ENCODE measurements at places on chromosomes 6 and 20.
A peak's percentile ranks its signal among the peaks of the same experiment; 100 is the strongest.

DNA sequence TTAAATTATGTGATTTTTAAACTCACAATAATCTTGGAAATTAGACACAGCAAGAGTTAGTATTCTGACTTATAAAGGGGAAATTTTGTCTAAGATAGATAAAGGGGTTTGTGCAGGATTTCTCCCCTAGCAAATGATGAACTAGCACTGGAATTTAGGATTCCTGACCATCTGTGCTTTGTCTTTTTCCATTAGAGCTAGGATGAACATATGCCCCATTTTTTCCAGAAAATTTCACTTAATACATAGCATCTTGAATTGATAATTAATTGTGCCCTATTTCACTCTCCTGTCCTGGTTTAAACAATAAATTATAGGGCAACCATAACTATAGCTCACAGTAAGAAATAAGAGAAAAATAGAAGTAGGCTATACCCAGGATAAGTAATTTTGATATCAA is 601.0 kb downstream of the GRIK2 start:
- DNase-seq, result no peak

- no peak for DNase-seq
Measured at GRCh38 chr6:82979657-82980056, 86.0 kb downstream of the UBE3D start.

- DNase-seq, result no peak
Measured at GRCh38 chr6:2482773-2483172, 237.4 kb upstream of the GMDS start.

GRCh38 chr6:162602759-162603158 is 124.8 kb downstream of the PRKN start:
- no peak for DNase-seq

DNA sequence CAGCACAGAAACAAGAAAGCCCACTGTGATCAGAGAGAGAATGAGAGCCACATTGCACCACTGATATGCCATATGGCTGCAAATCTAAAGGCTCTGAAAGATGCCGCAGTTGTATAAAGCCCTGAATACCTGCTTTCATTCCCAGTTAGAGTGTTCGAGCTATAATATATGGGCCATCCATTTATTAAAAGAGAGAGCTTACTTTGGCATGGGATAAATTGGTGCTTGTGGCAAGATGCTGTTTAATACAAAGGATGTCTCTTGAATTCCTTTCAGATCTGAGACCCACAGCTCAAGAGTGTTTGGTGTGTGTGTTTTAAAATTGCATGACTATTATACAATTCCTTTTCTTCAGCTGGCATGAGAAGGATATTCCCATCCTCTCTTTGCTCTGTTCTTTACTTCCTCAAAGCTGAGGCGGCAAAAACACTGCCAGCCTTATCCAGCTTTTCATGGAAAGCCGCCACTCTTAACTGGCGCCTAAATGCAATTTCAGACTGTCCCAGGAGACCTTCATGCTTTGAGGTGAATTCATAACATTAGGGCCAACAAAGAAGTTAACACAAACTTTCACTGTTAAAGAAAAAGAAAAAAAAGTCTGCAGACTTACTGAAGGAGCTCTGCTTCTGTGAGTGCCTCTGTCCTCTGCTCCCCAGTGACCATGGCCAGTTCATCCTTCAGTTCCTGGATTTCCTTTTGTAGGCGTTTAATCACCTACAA is 147.6 kb downstream of the KIF6 start:
- no peak for DNase-seq

DNA sequence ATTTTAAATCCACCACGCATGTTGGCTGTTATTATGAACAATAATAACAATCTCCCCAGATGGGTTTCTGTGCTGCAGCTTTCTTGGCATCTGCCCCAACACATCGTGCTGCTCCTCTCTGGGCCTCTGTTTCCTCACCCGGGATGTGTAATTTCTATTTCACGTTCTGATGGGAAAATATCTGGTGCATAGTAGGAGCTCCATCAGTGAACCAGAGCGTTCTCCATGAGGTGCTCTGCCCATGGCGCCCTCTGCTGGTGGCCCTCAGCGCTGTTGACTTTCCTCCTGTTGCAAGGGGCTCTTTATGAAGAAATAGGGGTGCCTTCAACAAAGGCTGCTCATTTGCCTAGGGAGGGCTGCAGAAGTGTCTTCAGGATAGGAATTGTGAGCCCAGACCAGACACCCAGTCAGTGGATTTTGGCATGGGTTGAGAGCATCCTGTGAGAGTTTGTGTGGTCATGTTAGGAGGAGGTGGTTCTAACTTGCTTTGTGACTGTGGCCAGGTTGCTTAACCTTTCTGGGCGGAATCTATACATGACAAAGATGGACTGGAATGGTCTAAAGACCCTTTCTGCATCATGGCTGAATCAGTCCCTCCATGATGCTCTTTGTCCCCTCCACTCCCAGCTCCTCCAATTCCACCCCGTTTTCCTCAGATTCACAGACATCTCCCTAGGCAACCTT is 8.1 kb downstream of the SCRT2 start:
- no peak for DNase-seq

GRCh38 chr6:168620578-168620977 is 179.6 kb downstream of the SMOC2 start:
- no peak for DNase-seq

- DNase-seq, result peak; percentile 76
Measured at GRCh38 chr6:26473758-26474438, 16.1 kb downstream of the BTN2A1 start.

- no peak for DNase-seq
Measured at GRCh38 chr6:40798069-40798770, 211.1 kb upstream of the LRFN2 start.

- no peak for DNase-seq
Measured at GRCh38 chr6:140871911-140872310, 1260.8 kb upstream of the GJE1 start.

GRCh38 chr20:38194971-38195504 is 30.0 kb upstream of the TGM2 start:
- no peak for DNase-seq

All from NCI-H510A (cell line).